ENCODE measurements at places on chromosomes 1 and 21.
A peak's percentile ranks its signal among the peaks of the same experiment; 100 is the strongest.

- no peak for DNase-seq
Observed at GRCh38 chr1:54260810-54261209, 60.8 kb downstream of the MRPL37 start.

DNA sequence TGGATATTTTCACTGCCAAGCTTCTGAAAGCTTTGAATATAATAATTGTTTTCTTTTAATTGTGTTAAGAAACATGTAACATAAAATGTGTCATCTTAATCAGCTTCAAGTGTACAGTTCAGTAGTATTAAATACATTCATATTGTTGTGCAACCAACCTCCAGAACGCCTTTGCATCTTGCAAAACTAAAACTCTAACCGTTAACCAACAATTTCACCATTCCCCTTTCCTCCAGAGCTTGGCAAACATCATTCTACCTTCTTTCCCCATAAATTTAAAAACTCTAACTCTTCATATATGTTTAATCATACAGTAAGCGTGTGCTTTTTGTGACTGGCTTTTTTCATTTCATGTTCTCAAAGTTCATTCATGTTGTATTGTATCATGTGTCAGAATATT, 2.1 kb downstream of the MNDA start:
- DNase-seq, result no peak

DNA sequence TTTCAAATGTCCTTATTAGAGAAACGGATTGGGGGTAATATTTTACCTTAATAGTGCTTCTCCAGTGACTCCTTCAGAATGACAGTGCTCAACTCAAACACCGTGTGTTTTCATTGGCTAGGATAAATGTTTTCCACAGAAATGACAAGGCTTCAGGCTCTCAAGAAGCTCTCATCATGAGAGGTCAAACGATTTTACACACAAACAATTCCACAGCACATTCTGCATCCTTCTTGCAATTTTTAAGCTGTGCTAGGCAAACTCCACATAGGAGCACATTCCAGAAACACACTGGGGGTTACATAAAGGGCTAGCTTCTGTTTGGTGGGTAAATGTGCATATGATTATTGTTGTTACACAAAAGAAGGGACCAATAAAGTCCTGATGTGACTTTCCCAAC, 75.5 kb upstream of the IPO9 start:
- no peak for DNase-seq

DNA sequence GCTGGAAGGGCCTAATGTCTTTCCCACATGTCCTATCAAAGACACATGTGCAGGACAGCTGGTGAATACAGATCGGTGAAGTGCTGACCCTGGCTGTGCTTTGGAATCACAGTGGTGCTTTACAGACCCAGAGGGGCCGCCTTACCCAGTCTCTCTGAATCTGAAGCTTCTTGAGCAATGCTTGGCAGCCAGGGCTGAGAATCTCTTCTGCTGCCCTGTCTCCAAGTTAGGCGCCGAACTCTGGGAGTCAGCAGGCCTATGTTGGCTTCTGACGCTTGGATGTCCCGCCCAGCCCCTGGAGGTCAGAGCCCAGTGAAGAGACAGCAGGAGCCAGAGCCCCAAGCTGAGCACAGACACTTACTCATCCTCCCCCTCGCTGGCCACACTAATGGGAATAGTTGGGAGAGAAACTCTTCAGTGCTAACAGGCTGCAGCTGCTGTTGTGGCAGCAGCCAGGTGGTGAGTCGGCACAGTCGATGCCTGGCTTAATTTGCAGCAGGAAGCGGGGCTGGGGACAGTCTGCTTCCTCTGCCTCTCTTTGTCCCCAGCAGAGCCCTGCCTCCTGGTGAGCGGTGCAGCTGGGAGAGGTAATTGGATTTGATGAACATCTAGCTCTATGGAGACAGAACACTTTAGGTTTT, 68.1 kb downstream of the URB2 start:
- DNase-seq, result peak; percentile 59

DNA sequence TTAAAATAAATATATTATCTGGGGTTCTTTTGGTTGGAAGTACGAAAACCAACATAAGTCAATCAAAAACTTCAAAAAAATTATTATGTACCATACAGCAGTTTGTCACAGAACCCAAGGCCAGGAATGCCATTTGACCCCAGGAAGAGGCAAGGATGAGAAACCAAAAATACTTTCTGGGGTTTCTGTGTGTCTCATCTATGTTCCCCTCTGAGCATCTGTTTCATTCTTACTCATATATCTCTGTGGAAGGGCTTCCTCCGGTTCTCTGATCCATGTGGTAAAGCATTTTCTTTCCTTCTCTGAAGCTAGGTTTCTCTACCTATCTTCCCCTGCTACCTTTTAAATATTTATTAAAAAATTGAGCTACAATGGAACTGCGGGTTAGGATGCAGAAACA, 9.8 kb upstream of the FCRL1 start:
- no peak for DNase-seq

GRCh38 chr21:44364151-44365053, 11.0 kb downstream of the TRPM2 start:
- peak; percentile 46 for DNase-seq

GRCh38 chr1:168520052-168520751, 23.6 kb downstream of the XCL2 start:
- DNase-seq, result no peak

DNA sequence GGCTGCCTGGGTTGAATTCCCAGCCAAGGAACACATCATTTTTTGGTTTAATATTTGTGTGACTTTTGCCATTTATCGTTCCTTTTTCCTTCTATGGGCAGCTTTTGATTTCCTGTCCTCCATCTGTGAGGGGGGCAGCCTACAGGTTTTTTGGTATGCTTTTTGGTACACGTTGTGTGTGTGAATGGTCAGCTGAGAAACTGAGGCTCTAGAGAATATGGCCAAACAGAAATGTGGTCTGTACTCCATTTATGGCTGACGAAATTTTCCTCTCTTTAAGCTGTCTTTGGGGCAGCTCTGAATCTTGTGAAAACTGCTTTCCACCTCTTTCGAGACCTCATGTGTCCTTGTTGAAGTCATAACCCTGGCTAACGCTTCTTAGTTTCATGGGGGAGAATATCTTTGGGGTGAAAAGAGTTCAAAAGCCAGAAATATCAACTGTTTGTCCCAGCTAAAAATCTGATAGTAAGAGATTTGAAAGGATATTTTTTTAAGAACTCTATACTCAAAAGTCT, 26.6 kb downstream of the NRDC start:
- no peak for DNase-seq

GRCh38 chr1:17091252-17091651, 28.0 kb downstream of the PADI2 start:
- no peak for DNase-seq

GRCh38 chr1:117661027-117661426, 55.2 kb downstream of the TENT5C start:
- DNase-seq, result no peak

DNA sequence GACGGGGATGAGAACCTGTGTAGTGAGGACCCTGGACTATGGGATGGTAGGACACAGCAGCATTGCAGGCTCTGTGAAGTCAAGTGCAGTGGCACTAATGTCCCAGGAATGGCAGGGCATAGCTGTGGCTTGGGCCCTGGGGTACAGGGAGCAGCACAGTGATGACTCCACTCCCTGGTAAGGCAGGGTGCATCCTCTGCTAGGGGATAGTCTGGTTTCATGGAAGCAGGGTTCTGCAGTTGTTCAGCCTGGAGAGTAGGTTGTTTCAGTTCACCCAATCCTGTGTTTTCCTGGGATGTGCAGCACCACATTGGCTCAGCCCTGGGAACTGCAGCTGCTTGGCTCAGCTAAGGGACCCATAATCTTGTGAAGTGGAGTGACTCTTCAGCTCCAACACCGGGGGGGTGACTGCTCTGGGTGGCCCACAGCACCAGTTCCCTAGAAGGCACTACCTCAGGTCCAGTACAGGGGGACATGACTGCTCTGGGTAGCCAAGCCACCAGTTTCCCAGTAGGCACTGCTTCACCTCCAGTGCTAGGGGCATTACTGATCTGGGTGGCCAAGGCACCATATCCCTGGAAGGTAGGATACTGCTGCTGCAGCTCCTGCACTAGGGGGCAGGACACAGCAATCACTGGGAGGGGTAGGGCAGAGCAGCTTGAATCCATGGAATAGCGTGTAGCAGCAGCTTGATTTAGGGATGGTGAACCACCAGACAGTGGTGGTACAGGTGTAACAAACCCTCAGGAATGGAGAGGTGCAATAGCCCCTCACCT, 15.3 kb upstream of the C1orf185 start:
- DNase-seq, result no peak

- DNase-seq, result peak; percentile 92
Observed at GRCh38 chr1:83998498-83999315, at the start of gene TTLL7. TTLL7 (minus strand) TSS chr1:83999132; CDS start chr1:83952211, 46,921 bp downstream.

Data from ecto neural progenitor cell (in vitro differentiated cells).